Stimulated activated CD4-positive, alpha-beta T cell treated with anti-CD3 and anti-CD28 coated beads, TNF-alpha, amount 100 ng/mL, for 1 hour (primary cell): ENCODE measurements at places on chromosomes 5 and 9.

- no peak for DNase-seq
Observed at GRCh38 chr5:62737766-62738165, 159.1 kb downstream of the LRRC70 start.

DNA sequence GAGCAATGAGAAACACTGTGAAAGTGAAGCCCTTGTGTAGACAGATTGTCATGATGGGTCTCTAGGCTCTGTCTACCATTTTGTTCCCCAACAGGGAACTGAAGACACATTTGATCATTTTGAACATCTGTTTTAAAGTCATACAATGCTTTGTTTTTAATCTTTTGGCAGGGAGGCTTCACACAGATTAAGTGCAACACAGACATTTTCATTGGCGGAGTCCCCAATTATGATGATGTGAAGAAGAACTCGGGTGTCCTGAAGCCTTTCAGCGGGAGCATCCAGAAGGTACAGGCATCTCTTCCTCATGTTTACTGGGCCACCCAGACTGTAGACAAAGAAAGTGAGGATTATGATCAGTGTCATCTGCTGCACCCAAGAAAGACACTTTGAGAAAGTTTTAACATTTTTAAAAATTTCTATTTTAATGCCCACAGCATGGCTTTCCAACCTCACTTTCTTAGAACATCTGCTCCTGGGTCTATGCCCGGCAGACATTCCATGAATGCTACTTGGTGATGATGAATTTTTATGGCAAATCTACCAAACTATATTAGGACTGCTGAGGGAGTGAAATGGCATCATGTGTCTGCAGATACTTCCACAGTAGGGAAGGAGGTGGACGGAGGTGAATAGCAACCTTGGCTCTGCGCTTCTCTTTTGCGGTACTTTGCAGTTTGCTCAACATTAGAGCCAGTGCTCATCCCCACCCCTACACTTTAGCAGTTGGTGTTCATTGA, 121.3 kb downstream of the LIFR start:
- DNase-seq: no peak

DNA sequence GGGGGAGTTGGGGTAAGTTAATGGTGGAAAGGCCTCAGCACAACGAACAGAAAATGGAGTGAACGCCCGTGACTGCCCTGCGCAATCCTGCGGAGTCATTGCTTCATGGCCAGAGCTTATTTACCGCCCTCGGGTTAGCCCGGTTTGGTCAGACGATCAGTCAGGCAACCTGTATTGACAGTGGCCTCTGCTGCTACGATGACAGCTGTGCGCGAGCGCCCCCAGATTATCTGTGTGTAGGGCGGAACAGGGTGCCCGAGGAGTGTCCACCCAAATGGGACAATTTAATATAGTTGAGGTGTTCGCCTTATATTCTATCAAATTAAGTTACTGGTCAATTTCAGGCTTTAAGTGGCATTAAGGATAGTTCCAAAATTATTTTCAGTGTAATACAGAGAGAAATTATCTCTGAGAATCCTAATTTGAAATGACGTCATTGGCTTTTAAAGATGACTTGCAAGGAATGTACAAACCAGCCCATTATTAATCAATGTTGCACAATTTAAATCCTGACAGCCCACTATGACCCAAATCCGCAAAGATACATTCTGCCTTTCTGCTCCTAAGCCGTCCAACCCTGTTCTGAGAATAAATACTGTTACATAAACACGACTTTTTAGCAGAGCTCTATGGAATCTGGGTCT, 879 bp upstream of the UBQLN1 start:
- no peak for DNase-seq

- DNase-seq: no peak
Observed at GRCh38 chr5:1971944-1972343, 89.2 kb upstream of the IRX4 start.

GRCh38 chr5:4929092-4929655, 211.0 kb upstream of the ADAMTS16 start:
- no peak for DNase-seq

DNA sequence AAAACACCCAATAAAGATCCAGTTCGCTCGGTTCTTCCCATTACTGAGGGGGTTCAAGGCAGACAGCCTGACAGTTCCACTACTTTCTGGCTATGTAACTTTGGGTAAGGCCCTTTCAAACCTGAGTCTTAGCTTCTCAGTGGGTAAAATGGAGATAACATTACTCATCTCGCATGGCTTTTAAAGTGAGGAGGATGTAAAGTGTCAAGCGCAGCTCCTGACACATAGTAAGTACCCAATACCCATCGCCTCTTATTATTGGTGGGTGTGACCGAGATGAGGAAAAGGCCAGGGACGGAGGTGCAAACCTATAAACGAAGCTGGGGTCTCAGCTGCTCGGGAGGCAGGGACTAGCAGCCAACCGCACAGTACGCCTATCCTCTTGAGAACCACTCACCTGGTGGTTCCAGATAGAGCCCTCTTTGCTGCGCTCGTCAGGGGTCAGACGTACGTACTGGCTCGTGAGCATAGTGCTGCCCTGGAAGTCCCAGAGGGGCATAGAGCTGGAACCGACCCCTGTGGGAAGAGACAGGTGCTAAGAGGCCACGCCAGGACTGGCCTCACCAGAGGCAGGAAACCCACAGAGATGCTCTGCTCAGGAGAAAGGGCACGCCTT, 584 bp downstream of the LMAN2 start:
- DNase-seq: no peak

GRCh38 chr5:35852084-35852734, 4.5 kb upstream of the IL7R start:
- DNase-seq: no peak

- DNase-seq: no peak
Observed at GRCh38 chr5:147404706-147405105, 105.2 kb downstream of the DPYSL3 start.
